ENCODE measurements at places on chromosomes 2 and 18. TPM values are rescaled to one million over a fixed set of nuclear protein-coding genes. Genes with fewer than 3 reads are reported as not detected.

DNA sequence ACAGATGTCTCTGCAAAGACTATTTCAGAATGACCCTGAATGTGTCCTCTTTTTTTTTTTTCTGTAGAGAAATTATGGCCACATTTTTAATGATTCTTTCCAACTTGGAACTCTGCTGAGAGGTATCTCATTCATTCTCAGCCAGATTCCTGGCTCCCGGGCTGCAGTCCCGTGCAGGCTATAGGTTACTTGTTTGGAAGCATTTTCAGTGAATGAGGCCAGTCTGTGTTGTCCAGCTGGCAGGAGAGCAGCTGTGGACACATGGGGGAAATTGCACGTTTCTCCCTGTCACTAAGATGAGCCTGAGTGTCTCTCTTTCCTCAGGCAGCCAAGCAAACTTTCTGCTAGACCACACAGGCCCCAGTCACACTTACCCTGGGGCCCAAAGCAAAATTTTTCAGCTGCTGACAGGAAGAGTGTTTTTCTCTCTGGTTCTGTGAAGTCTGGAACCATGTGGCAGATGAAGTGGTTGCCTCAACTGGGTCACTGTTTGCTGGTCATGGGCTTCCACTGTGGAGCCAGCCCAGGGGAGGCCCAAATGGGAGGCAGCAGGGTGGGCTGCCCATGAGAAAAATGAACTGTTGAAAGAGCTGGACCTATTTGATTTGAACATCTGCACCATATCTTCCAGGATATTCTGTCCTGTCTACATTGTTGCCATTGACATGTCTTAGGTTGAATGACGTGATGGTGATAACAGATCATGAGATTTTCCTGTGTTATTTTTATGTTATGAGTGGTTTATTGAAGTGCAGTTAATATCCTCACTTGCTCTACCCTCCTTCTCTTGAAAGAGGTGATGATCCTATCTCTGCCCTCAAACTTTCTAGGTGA is 431.2 kb downstream of the LPIN1 start:
- no peak for DNase-seq
- H3K4me1 ChIP-seq: no peaks in the 10 kb centered on the region
- peaks cover 48% of the 10 kb centered on the region for H3K27me3 ChIP-seq
- no peak overlapping the region for H3K4me3 ChIP-seq

DNA sequence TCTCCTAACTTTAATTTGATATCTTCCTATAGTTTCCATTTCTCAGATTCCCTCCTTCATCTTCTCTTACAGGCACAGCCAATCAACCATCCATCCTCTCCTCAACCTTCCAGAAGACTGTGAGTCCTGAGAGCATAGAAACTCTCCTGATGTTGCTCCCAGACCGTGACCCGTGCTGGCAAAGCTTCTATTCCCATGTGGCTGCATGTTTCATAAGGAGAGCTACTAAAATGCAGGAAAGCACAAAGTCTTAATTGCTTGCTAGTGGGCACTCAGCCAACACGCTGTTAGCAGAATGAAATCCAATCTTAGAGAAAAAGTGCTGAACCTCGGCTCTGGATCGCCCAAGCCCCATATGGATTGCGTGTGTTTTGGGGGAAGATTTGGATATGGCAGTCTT is 1244.7 kb upstream of the ZEB2 start:
- no peak overlapping the region for H3K27ac ChIP-seq
- no peak overlapping the region for H3K4me3 ChIP-seq
- no peak for DNase-seq
- H3K27me3 ChIP-seq: no peaks in the 10 kb centered on the region
- no peaks in the 10 kb centered on the region for H3K36me3 ChIP-seq

- no peak overlapping the region for H3K27ac ChIP-seq
- no peaks in the 10 kb centered on the region for H3K36me3 ChIP-seq
- H3K27me3 ChIP-seq: no peaks in the 10 kb centered on the region
- no peaks in the 10 kb centered on the region for H3K4me1 ChIP-seq
- DNase-seq: no peak
Measured at GRCh38 chr2:113848758-113849415, 41.0 kb upstream of the ACTR3 start.

Gene VWC2L
- total RNA-seq: not detected

Gene DSG1
- not detected for total RNA-seq

GRCh38 chr18:34844072-34844471 is 134.0 kb downstream of the DTNA start:
- no peak overlapping the region for H3K27ac ChIP-seq
- no peak overlapping the region for H3K4me3 ChIP-seq
- no peaks in the 10 kb centered on the region for H3K4me1 ChIP-seq
- no peak for DNase-seq
- H3K27me3 ChIP-seq: no peaks in the 10 kb centered on the region

All from Calu3 (cell line).